ENCODE measurements at places on chromosomes 2 and 18.

GRCh38 chr18:58549814-58550339 lies 79.0 kb downstream of the ALPK2 start:
- DNase-seq = no peak

DNA sequence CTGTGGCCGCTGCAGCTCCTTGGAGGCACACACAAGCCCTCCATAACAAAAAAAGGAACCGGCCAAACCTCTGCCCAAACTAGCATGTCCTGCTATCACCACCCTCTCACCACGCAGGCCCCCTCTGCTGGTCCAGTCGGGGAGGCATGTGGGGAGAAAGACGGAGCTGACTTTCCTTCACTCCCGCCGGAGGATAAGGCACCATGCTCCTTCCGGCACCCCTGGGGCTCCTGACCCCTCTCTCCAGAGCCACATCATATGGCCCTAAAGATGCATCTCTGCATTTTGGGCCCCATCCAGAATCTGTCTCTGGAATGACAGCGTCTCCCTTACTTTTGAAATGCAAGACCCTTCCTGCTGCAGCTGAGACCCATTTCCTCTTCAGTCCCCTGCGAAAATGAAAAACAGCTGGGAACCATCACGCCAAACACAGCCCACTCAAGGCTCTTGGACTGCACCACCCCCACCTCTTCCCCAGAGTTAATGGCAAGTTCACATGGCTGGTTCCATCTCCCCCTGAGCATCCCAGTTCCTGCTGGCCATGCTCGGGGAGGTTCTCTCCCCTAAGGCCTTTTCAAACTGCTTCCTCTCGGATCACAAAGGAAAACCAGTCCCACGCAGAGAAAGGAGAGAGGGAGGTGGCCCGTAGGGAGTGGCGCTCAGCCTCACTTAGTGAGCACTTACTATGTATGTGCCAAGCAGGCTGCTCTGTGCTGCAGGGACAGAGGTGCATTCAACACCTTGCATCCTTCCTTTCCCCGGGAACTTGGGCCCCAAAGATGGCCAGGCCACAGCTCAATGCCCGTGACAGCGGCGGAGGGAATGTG lies 35.2 kb upstream of the MLPH start:
- DNase-seq = peak; percentile 71

GRCh38 chr2:45925026-45925425 lies 273.6 kb downstream of the PRKCE start:
- DNase-seq = peak; percentile 55

DNA sequence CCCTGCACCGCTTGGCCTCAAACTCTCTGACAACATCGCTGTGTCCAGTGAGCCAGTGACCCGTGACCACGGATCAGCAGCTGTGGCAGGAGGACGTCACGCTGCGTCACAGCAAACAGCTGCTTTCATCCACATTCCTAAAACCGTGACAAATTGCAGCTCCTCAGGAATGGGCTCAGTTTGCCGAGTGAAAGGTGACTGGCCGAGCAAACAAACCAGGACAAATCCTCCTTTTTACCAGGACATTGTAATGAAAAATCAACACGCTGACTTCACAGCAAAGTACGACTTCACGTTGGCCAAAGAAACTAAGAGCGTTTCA lies 57.6 kb downstream of the PXDN start:
- DNase-seq = no peak

DNA sequence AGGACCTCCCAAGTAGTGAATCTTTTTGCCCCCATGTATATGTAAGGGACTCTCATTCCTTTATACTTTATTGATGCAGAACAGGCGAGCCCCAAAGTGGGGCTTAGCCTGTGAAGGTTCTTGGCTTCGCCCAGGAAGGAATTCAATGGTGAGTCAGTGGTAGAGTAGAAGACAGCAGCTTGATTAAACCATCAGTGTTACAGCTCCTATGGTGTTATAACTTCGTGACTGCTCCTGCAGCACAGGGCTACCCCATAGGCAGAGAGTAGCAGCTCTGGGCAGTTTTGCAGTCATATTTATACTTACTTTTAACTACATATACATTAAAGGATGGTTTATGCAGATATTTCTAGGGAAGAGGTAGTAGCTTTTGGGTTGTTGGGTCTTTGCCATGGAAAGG lies 11.0 kb downstream of the FAM171B start:
- no peak for DNase-seq

- no peak for DNase-seq
These were observed 157.9 kb upstream of the TTC39C start for GRCh38 chr18:23856466-23857163.

DNA sequence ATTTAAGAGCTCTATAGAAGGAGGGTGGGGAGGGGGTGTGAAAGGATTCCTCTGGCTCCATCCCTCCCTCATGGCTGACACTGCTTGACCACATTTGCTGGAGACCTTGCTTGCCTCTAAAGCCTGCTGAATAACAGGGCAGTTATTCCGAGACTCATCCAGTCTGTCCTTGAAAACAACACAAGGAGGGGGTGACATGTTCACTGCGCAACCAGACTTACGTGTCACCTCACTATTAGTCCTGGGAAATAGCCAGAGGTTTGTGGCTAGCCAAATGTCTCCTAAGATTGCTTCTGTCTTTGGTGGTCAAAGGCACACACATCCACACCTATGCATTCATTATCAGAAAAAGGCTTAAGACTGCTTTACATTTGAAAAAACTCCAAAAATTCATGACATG lies 256.2 kb upstream of the SKOR2 start:
- no peak for DNase-seq

DNA sequence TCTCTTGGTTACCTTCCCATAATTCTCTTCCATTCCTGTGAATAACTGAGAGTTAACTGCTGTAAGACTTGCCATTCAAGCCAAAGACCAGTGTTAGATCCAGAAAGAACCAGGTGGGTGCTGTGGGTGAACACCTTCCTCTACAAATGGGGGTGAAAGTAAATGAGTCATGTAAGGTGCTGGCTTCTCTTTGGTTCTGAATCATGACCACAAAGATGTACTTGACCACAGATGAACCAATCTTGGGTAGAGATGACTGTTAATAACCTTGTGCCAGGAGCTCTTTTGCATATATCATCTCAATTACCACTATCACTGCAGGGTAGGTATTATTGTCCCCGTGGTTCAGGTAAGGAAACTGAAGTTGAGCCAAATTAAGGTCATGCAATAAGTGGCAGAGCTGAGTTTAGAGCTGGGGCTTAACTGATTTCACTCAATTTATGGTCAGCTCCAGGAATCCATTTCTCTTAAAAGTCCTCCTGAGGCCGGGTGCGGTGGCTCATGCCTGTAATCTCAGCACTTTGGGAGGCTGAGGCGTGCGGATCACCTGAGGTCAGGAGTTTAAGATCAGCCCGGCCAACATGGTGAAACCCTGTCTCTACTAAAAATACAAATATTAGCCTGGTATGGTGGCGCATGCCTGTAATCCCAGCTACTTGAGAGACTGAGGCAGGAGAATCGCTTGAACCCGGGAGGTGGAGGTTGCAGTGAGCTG lies 244.9 kb upstream of the CXCR4 start:
- DNase-seq = no peak

DNA sequence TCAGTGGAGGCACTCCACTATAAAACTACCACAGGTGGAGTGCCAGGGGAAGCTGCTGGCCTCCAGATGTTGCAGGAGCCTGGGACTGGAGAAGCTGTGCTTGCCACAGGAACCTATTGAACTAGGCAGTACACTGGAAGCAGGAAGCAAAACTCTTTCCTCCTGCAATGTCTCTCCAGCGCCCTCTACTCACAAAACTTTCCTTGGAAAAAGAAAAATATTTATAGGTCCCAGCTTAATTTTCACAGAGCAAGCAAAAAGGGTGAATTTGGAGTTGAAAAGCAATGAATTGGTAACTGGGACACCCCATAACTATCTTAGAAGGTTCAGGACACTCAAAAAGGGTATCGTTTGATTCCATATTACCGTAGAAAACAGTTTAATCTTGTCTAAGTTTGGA lies 33.2 kb upstream of the REEP1 start:
- DNase-seq = no peak

DNA sequence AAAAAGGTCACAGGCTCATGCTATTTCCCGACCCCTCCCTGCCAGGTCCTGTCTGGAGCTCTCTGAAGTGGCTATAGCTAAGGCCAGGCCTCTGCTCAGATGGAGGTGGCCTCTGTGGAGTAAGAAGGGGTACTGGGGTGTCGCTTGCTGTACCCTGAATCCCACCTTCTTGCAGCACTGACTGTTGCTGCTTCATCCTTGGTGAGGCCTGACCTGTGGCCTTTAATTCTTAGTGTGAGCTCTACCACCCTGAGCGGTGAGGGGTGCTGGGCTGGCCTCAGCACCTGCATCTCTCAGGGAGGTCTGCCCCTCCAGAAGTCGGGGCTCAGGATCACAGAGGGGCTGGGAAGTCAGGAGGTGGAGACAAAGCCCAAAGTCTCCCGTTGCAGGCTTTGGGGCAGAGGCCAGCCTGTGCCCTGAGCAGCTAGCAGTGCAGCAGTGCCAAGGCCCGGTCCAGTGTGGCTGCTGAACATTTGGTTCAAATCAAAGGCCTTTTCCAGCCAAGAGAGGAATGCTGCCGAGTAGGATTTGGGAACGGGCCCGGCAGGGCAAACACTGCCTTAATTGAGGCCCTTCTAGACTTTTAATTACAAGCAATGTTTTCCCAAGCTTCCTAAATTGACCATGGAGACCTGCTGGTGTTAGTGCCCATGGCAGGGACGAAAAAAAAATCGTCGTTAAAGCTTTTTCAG lies 133.5 kb upstream of the HAAO start:
- DNase-seq = no peak

- no peak for DNase-seq
These were observed 66.0 kb downstream of the EIPR1 start for GRCh38 chr2:3311601-3312000.

DNA sequence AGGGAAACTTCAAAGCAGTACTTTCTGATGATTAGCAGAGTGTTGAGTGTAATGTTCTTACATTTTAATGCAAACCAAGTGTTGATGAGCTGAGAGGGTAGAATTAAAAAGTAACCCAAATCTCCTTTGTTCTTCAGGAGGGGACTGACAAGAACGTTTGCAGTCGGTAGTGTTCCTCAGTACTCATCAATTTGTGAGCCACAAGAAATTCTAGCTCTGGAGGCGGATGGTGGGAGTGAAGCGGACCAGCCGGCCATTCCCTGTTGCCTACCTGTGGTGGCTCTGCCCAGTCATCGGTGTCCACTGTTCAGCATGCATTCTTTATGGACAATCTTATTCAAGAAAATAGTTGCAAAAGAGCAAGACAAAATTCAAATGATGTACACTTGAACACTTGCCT lies 438.6 kb upstream of the POU3F3 start:
- no peak for DNase-seq

- peak; percentile 57 for DNase-seq
These were observed 198.2 kb downstream of the AGAP1 start for GRCh38 chr2:235692076-235692475.

DNA sequence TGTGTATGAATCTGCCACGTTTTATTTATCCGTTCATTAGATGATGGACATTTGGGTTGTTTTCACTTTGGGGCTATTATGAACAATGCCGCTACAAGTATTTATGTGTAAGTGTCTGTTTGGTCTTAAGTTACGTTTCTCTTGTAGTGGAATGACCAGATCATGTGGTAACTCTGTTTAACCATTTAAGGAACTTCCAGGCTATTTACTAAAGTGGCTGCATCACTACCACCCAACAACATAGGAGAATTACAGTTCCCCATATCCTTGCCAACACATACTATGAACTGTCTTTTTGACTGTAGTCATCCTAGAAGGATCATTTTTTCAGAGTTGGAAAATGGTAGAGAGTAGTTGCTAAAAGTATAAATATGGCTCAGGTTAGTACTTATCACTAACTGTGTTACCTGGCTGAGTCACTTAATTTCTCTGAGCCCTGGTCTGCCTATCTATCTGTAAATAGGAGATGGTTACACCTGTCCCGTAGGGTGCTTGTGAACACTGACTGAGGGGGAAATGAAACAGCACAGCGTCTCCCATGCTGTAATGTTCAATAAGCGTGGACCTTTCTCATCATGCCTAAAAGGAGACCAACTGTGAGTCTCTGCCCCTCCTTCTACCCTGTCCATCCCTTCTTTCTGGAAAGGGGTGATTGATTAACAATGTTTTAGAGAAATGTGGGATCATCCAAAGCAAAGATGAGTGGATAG lies 103.1 kb downstream of the SH3RF3 start:
- no peak for DNase-seq

- DNase-seq = no peak
These were observed 146.3 kb downstream of the TGIF1 start for GRCh38 chr18:3596324-3596636.

DNA sequence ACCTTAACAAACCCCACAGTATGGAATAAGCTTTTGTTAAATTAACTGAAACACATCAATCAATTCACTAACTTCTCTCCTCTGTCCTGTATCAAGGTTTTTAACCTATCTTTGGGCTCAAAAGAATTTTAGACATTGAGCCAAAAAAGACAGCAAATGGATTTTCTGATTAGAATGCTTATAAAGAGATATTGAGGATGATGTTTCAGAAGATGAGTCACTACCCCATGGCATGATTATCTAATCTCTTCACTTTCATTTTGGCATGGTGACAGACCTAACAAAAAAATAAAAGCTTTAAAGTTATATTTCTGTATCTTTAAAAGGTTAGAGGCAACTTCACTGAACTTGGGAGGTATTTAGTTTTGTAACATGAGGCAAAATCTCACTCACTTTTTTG lies 55.5 kb downstream of the SGPP2 start:
- no peak for DNase-seq

- no peak for DNase-seq
These were observed 15.2 kb upstream of the LBH start for GRCh38 chr2:30216157-30216556.

DNA sequence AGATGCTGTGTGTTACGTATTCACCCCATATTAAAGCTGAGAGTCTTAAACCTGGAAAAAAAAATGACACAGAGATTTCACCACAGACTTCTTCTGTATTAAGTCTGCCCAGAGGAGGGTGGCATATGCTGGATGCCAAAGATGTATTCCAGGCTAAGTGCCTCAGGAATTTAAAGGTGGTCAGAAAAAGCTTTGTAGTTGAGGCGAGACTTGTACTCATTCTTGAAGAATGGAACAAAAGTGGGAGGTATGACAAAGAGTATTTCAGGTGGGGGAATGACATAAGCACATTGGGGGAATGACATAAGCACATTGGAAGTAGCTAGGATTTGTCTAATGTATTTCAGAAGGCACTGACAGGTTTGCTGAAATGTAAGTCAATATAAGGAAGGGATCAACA lies 98.6 kb downstream of the BABAM2 start:
- no peak for DNase-seq

- no peak for DNase-seq
These were observed 46.1 kb downstream of the NABP1 start for GRCh38 chr2:191724015-191724414.

GRCh38 chr2:177245010-177245422 lies 19.5 kb downstream of the NFE2L2 start:
- no peak for DNase-seq

GRCh38 chr2:205683502-205684367 lies 1.4 kb downstream of the NRP2 start:
- no peak for DNase-seq
